SK-N-SH (cell line): ENCODE measurements at places on chromosomes 3 and 15. TPM values are rescaled to one million over a fixed set of nuclear protein-coding genes. Genes with fewer than 3 reads are reported as not detected.

GRCh38 chr3:17808994-17809393 is 66.6 kb upstream of the TBC1D5 start:
- DNase-seq = peak; percentile 46

DNA sequence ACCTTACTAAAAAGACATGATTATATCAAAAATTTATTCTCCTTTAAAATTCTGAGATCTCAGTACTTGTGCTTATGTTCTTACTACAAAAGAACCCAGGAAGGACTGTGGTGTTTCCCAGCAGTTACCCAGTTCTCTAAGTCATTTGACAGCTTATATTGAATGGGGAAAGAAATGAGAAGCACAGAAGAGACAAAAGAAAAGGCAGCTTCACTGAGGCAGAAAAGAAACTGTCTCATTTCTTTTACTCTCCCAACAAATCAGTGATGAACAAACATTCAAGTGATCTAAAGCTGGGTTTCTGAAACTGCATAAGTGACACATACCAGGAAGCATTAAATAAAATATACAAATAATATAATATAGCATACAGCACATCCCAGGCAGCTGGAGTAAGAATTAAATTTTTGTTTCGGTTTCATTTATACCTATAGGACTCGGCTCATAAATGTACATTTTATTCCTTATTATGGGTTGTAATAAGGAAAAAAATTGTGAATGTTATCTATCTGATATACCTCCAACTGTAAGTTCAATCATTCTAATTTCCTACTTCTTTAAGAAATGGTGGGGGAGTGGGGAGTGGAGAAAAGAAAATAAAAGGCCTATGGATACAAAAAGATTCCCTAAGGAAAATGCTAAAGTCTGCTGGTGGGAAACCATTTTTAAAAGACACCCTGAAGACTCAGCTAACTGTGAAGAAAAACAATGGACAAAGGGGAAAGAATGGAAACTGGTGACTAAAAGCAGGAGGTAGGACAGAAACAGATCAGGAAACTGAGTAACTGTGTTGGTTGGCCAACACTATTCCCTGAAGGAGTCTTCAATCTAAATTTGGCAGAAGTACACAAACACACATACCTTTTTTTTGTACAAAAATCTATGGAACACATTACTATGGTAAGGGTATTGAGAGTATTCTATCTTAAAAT is 156.8 kb downstream of the TBC1D5 start:
- DNase-seq = no peak

GRCh38 chr15:76347482-76348055 is 11.0 kb downstream of the ISL2 start:
- no peak for DNase-seq

Gene CRYBG3
- polyA plus RNA-seq = 2.4 and 2.8 TPM in 2 replicates

GRCh38 chr3:45980819-45981218 is 14.8 kb downstream of the FYCO1 start:
- DNase-seq = no peak

Gene CLRN1
- not detected in 2 replicates for polyA plus RNA-seq

GRCh38 chr3:186115239-186115996 is 6.5 kb upstream of the ETV5 start:
- no peak for DNase-seq

GRCh38 chr3:110791995-110792686 is 279.5 kb upstream of the NECTIN3 start:
- no peak for DNase-seq

Gene PLOD2
- 0.58 and 0.93 TPM in 2 replicates for polyA plus RNA-seq
